ENCODE measurements at places on chromosomes 2 and 18.

DNA sequence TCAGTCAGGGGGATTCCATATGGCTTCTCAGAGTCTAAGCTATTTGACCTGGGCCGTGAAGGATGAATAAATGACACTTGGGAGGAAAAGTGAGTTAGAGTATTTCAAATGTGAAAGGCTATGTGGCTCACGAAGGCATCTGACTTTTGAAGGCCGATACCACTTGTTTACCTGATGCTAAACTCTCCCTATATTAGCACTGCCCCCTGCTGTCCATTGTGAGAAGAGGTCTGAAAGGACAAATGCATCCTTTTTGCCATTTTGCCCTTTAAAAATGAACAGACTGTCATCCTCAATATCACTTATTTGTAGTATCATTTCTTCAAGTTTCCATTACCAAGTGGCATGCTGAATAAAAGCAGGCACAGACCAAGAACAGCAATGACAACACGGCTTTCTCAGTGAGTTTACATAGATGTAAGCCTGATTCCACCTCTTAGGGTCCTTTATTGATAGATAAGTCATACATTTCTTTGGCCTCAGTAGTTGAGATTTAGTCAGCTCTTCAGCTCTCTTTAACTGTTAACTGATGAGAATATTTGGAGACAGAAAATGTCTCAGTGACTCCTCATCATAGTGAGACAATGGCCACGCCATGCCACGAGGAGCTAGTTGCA is 40.1 kb downstream of the DOCK10 start:
- peak; percentile 80 for DNase-seq

DNA sequence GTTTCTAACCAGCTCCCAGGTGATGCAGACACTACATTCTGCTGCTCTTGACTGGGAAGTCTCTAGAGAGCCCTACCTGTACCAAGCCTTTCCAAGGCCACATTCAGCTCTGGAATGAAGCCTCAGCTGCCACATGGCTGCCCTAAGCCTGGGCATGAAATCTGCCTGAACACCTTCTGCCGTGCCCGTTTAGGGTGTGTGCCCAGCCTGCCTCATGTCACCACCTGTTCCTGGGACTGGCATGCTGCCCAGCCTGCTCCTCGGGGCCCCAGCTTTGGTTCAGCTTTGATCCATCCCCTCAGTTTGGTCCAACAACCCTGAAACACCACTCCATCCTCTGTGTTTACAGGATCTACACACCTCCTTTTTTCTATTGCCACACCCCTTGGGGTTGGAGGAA is 210.9 kb downstream of the L3MBTL4 start:
- DNase-seq = no peak

GRCh38 chr2:100429726-100430125 is 12.3 kb upstream of the CHST10 start:
- no peak for DNase-seq

- DNase-seq = no peak
Measured at GRCh38 chr2:241820625-241821384, 11.8 kb downstream of the NEU4 start.

DNA sequence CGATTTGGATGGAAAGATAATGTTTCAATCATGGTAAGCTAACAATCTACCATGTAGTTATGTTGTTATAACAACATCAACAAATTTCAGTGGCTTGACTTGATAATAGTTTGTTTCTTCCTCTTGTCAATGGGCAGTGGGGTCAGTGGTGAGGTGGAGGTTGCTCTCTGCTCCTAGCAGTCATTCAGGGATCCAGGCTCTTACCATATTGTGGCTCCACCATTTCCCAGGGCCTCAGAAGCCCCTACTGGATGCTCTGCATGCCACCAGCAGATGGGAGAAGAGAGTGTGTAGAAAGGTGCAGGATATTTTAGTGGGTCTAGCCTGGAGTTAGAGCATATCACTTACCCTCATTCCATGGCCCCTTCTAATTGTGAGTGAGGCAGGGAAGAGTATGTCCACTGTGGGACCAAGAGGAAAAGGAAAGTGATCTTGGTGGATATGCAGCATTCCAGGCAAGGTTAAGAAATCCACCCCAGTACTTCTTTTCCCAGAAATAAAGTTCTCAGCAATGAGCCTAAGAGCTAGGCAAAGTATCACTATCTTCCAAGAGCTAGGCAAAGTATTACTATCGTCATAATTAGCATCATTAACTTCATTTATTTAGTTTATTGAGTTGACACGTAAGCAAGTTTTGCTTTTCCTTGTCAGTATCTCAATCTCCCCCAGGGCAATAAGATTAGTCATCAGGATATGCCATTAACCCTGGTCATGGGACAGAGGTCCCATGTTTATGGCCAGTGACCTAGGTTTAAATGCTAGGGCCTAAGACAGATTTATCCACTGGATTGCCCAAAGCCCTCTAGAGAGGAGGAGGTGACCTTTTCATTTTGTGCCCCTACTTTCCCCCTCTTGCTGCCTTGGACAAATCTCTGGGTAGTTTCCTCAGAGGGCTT is 4.2 kb upstream of the IWS1 start:
- no peak for DNase-seq

DNA sequence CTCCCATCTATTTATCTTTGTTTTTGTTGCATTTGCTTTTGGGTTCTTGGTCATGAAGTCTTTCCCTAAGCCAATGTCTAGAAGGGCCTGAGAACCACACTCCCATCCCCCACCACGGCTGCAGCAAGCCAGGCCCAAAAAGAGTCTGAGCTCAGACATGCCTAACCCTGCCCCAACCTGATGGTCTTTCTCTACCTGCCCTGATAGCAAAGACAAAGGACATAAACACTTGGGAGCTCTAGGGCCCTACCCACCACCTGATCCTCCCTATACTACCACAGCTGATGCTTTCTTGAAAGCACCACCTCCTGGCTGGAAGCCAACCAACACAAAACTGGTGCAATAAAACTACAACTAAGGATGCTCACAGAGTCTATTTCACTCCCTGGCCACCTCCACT is 233.4 kb downstream of the WDR7 start:
- no peak for DNase-seq

- DNase-seq = no peak
Measured at GRCh38 chr2:223020971-223021675, 30.9 kb upstream of the KCNE4 start.

GRCh38 chr2:168277276-168277675 is 29.9 kb upstream of the STK39 start:
- no peak for DNase-seq

GRCh38 chr2:234181121-234181520 is 130.6 kb downstream of the SPP2 start:
- DNase-seq = no peak

DNA sequence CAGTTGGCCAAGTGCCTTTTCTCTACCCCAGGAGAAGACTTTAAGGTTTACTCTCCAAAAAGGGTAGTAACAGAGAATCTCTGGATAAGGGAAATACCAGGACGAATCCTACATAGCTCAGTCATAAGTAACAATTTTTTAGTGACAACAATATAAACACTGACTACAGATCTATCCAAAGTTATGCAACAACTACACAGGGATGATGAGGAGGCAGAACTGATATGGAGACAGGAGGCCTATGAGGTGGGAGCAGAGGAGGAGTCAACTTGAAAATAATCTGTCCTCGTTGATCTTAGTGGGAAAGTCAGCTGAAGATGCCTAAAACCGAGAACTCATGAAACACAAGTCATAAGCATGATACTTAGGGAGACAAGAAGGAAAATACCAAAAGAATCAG is 40.2 kb downstream of the SLC35F5 start:
- no peak for DNase-seq

DNA sequence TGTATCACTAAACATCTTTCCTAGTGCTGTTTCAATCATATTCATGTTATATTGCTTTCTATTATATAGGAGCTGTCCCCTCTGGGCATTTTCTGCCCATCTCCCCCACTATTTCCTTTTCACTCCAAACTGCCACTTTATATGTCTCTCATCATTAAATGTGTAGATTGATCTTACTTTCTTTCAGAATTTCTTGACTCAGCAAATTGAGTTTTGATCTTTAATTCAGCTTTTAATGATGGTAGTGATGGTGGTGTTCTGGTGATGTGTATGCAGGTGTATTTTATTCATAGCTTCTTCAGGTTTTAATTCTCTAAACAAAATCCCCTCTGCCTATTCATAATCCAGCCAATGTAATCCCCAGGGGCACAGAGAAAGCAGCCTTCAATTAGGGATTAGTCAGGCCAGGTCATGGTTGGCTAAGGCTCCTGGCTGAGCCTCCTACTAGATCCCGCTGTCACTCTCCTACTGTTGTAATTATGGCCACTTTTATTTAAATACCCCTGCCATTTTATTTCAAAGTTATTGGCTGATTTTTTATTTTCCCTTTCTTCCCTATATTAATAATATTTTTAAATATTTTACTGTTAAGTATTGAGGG is 325.4 kb downstream of the SPAG16 start:
- DNase-seq = peak; percentile 1

GRCh38 chr2:67561457-67561965 is 164.4 kb downstream of the ETAA1 start:
- DNase-seq = peak; percentile 71

DNA sequence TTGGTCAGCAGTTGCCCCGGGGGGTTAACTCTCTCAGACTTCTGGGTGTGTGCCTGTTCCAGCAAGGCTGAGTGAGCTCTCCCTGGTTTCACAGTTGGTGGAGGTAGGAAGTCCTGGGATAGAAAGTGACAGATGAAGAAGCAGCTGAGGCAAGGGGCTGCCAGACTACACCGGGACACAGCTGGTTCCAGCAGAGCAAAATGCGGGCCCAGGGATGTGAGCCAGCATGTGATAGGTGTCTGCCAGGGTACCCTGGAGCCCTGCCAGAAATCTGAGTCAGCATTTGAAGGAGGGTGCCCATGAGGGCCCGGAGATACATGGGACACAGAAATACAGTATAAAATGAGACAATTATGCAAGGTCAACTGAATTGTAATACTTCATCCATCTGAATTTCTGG is 79.3 kb upstream of the LGALSL start:
- DNase-seq = no peak

GRCh38 chr2:185813707-185814106 is 75.1 kb downstream of the FSIP2 start:
- no peak for DNase-seq

DNA sequence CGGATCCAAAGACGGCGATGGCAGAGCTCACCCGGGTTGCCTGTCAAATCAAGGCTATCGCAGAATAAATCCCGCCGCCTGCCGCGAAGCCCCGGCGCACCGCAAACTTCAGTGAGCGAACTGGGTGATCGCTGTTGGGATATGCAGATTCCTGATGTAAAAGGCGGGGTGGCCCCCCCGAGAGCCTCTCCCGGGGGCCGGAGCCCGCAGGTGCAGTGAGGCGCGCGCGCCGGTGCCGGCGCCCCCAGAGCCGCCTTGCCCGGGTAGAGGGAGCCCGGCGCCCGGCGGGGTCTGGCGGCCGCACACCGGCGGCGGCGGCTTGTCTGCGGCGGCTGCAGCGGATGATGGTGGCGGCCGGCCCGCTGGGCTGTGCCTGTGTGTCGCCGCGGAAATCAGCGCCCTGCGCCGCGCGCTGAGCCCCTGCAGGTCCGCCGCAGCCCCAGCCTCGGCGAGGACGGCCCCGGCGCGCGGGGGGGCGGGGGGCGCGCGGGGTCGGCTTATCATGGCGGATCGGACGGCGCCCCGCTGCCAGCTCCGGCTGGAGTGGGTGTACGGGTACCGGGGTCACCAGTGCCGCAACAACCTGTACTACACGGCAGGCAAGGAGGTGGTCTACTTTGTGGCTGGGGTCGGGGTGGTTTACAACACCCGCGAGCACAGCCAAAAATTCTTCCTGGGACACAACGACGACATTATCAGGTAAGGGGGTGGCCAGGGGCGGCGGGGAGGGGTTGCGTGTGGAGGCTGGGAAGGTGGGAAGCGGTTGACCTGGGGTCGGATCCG is 1.3 kb downstream of the EML6 start:
- DNase-seq = peak; percentile 73

- DNase-seq = no peak
Measured at GRCh38 chr2:241033994-241034393, 35.6 kb downstream of the SNED1 start.

- DNase-seq = no peak
Measured at GRCh38 chr2:159227467-159227866, 59.0 kb downstream of the WDSUB1 start.

- peak; percentile 94 for DNase-seq
Measured at GRCh38 chr2:85741833-85742455, 11.8 kb upstream of the ATOH8 start.

DNA sequence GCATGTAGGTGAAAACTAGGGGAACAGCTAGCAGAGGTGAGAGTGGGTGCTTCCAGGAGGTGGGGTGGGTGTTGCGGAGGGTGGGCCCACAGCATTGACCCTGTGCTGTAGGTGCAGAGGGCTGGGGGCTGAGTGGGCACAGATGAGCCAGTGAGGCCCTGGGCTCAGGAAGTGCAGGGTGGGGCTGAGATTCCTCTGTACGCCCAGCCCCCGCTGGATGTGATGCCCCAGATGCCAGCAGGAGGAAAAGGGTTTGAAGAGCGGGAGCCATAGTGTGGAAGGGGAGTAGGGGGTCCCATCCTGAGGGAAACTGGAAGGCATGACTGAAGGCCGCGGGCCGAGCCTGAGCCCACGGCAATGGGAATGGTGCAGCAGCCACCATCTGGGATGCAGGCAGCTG is 14.1 kb upstream of the OTOS start:
- no peak for DNase-seq

DNA sequence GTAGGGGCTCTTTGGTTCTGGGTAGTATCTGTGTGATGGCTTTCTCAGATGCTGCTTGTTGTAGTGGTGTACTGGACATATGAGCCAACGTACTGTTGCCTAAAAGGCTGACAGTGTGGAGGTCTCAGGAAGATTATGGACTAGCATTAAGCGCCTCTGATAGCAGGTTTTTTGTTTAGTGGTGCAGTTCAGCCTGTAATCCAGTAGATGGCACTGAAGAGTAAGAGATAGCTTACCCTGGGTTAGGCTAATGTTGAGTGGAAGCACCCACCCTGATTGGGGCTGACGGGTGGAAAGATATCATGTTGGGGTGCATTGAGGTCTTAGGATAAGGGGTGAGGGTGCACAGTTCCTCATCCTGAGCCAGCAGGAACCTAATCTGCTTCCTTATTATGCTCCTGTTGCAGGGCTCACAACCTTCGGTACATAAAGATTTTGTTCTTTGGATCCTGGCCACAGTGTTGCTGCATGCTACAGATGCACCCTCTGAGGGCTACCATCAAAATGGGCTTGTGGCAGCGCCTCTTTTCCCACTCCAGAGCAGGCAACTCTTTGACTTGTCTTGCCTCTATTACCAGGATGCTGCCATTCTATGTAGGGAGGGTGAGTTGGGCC is 79.6 kb downstream of the MSTN start:
- DNase-seq = no peak

DNA sequence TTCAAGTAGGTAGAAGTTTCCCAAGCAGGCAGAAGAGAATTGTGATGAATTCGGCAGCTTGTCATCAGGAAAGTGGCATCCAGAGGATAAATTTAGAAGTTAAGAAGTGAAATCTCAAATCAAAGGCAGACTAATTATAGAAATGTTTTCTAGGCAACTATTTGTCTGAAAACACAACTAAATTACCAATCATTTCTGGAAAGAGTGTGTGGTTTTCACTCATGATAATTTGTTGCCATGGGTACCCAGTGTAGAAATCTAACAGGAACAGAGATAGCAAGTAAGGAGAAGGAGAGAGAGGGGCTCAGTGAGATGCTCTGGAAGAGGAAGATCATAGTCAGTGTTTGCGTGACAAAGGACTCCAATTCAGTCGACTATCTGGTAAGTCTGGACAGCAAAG is 208.1 kb downstream of the NCKAP5 start:
- DNase-seq = no peak

GRCh38 chr2:210228586-210228985 is 3.3 kb upstream of the ACADL start:
- DNase-seq = no peak

All from eye (tissue), 1 donor.